A172 (cell line): ENCODE measurements at places on chromosomes 4 and X.

GRCh38 chrX:81304563-81304962 is 102.7 kb downstream of the SH3BGRL start:
- no peak for DNase-seq

DNA sequence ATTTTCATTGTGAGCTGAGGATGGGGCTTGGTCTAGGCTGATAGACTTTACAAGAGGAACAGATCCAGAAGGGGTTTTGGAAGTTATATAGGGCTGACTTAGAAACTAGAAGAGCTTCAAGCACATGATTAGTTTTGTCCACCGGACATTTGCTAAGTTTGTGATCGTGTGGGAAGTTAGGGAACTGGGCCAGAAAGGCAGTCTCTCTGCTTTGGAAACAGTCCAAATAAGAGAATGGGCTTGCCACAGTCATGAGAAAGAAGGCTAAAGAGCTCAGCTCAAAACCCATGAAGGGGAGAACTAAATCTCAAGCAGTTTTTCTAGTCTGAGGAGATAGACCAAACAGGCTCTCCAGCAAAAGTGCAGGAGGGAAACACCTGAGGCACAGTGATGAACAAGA is 67.8 kb downstream of the ZNF674 start:
- no peak for DNase-seq

DNA sequence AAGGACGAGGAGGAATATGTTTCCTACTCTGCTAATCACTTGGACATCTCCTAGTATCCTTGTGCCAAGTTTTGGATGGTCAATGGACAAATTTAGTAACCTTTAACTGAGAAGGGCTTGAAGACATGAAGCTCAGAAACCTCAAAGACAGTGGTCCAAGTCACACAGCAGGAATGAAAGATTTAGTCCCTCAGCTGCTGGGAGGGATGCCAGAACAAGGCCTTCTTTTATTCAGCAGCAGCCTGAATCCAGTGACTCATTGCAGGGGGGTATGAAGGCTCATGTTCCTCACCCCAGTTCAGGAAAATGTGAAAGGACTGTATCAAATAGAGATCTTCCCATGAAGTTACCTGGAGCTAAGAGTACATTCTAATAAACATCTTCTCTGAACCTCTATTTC is 214.9 kb upstream of the UGT8 start:
- DNase-seq, result peak; percentile 72

DNA sequence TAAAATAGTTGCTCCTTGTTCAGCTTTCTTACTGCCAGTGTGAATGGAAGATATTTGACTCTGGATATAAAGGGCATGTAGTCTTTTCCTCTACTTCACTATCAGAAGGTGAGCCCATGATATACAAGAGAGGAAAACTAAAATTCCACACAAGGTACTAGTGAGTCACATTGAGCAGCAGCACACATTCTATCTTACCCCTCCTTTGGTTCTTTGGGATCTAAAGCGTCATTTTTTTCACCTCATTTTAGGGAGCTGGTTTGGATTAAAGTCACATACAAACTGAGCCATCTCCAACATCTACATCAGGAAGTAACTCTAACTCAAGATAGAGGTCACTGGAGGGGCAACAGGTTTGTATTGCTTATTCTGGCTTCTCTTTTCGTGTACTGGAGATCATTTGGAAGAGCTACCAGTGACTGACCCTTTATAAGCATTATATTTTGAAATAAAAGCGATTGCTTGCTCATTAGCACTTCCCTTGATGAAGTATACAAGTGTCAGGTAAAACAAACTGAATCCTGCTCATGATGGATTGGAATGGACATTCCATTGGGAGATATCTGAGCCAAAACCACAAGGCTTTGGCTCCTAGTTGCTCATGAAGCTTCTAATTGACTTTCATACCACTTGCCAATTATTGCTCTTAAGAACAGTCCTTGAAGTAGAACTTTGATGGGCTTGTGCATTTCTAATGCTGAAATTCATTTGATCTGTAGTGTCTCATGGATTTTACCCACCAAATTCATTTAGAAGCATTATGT is 124.1 kb downstream of the SPCS3 start:
- peak; percentile 82 for DNase-seq

- no peak for DNase-seq
Measured at GRCh38 chr4:97279391-97279790, 863.9 kb downstream of the STPG2 start.

- peak; percentile 68 for DNase-seq
Measured at GRCh38 chr4:188439641-188440311, 300.5 kb downstream of the TRIML1 start.

GRCh38 chr4:126137782-126138170 is 823.0 kb downstream of the FAT4 start:
- DNase-seq, result no peak

DNA sequence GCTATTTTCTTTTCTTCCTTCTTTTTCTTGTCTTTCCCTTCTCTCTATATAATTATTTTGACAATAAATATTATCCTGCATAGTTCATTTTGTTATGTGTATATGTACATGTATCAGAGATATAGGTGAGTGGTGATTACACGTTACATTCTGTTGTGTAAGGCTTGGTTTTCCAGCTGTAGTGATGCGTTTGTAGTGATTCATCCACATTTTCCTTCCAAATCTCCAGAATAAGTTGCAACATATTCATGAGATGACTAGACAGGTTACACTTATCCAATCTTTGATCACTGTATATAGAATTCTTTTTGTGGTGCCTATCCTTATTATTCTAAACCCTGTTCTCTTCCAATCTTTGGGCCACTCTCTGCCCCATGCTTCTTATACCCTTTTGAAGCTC is 540.2 kb downstream of the GBA3 start:
- DNase-seq, result no peak

- DNase-seq, result peak; percentile 13
Measured at GRCh38 chrX:134849390-134849789, 141.4 kb upstream of the SMIM10 start.

- DNase-seq, result peak; percentile 54
Measured at GRCh38 chr4:118969359-118969758, 80.7 kb downstream of the SYNPO2 start.

GRCh38 chrX:74438764-74439163 is 17.5 kb downstream of the SLC16A2 start:
- DNase-seq, result no peak

GRCh38 chr4:128286474-128287058 is 1.0 kb downstream of the PGRMC2 start:
- peak; percentile 47 for DNase-seq

GRCh38 chrX:83845397-83845796 is 15.5 kb upstream of the CYLC1 start:
- peak; percentile 0 for DNase-seq

GRCh38 chrX:115591856-115592842 is 31.2 kb downstream of the PLS3 start:
- DNase-seq, result no peak
